ENCODE measurements at places on chromosomes 11 and 22.

DNA sequence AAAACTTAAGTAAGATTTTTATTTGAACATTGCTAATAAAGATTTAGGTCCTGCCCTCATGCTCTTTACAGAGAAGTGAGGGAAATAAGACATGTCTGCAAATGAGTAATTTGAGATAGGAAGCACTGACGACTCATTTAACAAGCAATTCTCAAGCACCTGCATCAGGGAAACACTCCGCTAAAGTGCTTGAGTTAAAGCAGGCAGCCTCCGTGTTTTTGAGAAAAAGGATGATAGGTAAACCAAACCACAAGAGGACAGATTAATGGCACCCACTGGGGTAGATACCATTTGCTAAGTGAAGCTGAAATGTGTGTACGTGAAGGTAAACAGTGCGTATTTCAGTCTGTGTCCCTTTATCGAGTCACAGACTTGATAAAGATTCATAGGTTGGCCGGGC lies 184.6 kb upstream of the CARD18 start:
- DNase-seq, result no peak

- no peak for DNase-seq
Measured at GRCh38 chr11:10909141-10909883, 51.5 kb upstream of the ZBED5 start.

GRCh38 chr11:15236559-15236958 lies 121.8 kb downstream of the INSC start:
- DNase-seq, result no peak

DNA sequence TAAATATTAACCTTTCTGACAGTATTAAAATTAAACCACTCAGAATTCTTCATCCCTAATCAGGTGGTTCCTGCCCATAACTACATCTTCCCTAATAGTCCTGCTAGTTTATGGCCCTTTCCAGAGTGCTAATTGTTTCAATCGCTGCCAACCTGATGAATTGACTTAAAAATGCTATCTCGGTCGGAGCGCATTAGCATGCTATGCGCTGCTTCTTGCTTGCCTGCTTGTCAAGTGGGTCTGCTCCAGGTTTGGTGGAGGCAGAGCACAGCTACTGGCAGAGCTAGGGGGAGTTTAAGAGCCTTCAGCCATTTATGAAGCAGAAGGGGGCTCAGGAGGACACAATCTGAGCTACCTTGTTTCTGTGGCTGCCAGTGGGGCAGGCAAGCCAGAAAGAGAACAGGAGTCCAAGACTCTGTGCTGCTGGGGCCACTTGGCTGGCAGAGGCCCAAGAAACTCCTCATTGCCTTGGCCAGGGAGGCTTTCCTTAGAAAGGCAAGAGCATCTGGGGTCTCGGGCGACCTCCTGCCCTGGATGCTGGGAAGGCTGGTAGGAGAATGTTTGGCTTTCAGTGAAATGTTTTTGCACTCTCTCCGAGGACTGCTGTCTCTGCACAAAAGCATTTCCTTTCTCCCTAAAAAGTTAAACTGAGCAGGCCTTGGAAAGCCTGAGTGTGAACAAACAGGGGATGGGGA lies 62.1 kb upstream of the PHOX2A start:
- no peak for DNase-seq

- DNase-seq, result no peak
Measured at GRCh38 chr11:11757909-11758308, 83.9 kb upstream of the USP47 start.

GRCh38 chr11:46315033-46315738 lies 32.1 kb upstream of the DGKZ start:
- DNase-seq, result peak; percentile 80

- no peak for DNase-seq
Measured at GRCh38 chr11:121035780-121036179, 11.9 kb downstream of the TBCEL start.

- DNase-seq, result peak; percentile 74
Measured at GRCh38 chr22:49930596-49931412, 12.4 kb downstream of the CRELD2 start.

DNA sequence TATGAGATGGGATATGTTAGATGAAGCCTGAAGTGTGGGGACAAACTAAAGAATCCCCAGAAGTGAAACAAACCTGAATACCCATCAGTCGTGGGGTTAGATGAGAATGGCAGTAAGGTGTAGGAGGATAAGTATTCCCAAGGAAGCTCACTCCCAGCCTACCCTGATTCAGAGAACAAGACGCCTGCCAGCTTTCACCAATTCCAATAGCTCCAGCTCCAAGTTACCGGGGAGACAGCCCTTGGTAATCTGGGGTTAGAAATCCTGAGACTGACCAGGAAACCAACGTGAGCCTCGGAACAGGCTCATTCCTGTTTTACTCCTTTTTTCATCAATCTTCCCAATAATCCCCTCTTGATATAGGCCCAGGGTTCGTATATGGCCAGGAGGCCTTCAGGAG lies 46.5 kb downstream of the RPL27A start:
- DNase-seq, result no peak

- no peak for DNase-seq
Measured at GRCh38 chr11:72072348-72072747, 8.0 kb downstream of the NUMA1 start.

GRCh38 chr11:4194889-4195288 lies 100.3 kb downstream of the RRM1 start:
- no peak for DNase-seq

DNA sequence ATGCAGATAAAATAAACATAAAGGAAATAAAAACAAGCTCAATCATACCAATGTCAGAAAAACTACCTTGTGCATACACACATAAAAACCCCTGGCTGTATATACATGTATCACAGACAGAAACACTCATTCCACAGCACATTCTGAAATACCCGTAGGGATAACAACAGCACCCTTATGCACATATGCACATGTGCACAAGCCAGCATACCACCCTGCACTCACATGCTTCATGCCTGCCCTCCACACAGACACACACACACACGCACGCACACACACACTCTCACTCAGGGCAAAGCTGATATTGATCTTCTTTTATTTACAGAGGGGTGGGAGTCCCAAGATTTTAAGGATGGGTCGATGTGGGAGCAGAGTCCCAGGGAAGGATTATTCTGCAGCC lies 92.1 kb downstream of the CSNK2A3 start:
- no peak for DNase-seq

DNA sequence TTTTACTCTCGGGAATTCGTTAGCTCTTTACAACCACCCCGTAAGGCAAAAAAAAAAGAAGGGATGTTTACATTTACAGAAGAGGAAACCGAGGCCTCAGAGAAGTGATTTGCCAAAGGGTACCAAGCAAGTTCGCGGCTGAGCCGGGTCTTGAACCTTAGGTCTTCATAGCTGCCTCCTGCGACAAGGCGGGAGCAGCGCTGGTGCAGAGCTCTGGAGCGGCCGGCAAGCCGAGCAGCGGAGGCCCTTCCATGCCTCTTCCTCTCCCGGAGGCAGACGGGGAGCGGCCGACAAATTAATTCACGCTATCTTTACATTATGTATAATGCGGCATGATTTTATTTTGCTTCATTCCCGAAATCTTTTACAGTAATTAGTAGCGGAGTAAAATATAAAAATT lies 536.3 kb downstream of the INSC start:
- no peak for DNase-seq

DNA sequence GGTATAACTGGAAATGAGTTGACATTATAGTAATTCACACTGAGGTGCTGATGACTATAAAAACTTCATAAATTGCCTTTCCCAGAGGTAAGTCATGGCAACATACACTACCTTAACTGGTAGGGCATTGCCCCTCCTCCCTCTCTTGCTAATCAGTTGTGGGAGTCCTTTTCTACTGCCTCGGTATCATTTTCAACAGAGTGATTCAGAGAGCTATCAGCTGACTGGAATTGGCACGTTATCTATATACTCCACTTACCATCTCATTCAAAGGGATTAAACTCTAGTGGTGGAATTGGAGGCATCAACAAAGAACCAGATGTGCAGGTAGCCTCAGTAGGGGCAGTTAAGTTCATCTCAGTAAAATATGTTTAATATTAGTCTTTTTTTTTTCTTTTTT lies 8.0 kb upstream of the NUP160 start:
- no peak for DNase-seq

- DNase-seq, result no peak
Measured at GRCh38 chr11:78898266-78898775, 323.7 kb upstream of the NARS2 start.

- DNase-seq, result peak; percentile 91
Measured at GRCh38 chr22:37244114-37244921, at the start of gene RAC2. RAC2 (minus strand) TSS chr22:37244269; CDS start chr22:37244148, 121 bp downstream.

DNA sequence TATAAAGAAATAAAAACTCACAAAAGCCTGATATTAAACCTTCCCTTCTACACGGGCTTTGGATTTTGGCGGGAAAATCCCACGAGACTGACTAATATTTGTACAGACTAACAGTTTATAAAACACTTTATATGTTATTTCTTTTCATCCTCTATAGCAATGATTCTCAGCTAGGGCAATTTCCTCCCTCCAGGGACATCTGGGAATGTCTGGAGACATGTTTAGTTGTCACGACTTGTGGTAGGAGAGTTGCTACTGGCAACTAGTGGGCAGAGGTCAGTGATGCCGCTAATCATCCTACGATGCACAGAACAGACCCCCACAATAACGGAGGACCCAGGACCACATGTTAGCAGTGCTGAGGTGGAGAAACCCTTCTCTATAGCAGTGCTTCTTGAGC lies 304.8 kb upstream of the PITPNB start:
- no peak for DNase-seq

GRCh38 chr11:62435846-62436660 lies 17.2 kb downstream of the SCGB1A1 start:
- no peak for DNase-seq

DNA sequence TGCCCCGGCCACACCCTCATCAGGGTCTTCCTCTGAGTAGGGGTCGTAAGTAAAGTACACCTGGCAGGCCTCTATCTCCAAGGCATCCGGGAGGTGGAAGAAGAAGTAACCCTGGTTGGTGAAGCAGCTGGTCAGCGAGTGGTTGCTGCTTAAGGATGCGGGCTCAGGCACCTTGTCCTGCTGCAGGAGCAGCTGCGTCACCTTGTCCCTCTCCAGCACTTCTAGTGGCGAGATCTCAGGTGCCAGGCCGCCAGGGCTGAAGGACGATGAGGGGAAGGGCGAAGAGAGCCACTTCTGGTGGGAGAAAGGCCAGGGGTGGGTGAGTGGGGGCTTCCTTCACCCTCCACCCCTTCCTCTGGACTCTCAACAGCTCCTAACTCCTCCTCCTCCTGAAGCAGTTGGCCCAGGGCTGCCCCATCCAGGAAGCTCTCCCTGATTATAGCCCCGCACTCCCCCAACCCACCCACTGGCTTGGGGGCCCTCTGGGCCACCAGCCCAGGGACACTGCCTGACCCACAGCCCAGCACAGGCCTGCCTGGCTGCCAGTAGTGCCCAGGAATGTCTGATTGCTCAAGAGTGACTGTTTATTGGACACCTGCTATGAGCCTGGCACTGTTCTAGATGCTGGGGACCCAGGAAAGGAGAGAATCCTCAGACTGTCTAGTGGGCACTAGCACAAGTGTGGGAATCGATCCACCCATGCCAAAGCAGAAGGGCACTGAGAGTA lies 19.2 kb upstream of the TMPRSS6 start:
- DNase-seq, result no peak

DNA sequence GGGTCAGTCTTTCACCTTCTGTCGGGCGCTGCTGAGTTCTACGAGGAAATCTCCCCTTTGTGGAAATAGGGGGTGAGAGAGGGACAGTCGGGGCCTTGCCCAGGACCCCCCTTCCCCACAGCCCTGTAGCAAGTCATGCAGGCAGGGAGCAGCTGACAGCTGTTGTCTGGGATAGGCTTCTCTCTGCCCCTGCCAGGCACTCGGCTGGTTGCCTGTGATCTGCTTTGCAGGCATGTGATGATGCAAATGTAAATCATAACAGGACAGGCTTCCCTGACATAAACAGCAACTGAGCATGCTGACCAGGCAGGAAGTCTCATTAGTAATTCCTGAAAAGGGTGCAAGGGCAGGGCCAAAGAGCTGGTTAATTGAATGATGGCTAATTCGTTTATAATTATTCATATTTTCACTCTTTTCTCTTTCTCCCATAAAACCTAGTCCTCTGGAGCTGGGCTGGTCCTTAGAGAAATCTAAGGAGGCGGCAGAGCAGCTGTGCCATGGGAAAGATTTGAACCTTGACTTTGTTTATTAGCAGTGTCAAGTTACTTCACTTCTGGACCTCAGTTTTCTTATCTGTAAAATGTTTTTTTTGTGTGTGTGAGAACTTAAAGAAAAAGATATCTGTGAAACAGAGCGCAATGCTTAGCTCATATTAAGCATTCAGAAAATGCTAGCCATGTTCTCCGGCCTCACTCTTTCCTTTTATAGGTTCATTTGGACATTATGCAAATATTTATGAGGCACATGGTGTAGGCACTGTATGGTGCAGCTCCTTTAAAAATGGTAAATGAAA lies 129.7 kb downstream of the LDLRAD3 start:
- DNase-seq, result no peak

- no peak for DNase-seq
Measured at GRCh38 chr11:79546351-79546750, 105.5 kb upstream of the TENM4 start.

GRCh38 chr22:50090412-50090714 lies 557 bp downstream of the MOV10L1 start:
- DNase-seq, result no peak

DNA sequence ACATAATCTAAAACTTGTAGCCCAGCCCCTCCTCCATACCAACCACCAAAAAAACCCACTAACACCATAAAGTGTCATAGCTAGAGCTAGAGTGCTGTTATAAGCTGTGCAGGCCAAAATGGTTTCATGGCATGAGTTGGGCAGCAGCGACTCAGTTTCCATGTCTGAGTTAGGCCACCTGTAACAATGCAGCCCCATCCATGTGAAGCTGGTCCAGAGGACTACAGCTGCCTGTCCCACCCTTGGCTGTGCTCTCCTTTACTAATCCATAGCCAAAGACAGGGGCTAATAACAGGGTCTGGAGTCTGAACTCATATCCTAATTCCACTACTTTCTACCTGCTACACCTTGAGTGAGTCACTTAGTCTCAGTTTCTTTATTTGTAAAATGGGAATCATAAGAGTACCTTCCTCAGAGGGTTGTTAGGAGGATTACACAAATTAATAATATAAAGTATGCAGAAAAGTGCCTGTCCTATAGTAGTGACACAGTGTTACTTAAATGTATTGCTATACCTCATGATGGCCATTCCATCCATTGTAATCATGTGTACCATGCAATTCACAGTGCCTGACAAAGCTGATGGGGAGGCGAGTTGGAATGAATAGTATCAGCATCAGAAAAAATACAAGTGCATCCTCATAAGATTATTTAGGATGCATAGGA lies 20.6 kb downstream of the KCNQ1OT1 start:
- DNase-seq, result no peak

DNA sequence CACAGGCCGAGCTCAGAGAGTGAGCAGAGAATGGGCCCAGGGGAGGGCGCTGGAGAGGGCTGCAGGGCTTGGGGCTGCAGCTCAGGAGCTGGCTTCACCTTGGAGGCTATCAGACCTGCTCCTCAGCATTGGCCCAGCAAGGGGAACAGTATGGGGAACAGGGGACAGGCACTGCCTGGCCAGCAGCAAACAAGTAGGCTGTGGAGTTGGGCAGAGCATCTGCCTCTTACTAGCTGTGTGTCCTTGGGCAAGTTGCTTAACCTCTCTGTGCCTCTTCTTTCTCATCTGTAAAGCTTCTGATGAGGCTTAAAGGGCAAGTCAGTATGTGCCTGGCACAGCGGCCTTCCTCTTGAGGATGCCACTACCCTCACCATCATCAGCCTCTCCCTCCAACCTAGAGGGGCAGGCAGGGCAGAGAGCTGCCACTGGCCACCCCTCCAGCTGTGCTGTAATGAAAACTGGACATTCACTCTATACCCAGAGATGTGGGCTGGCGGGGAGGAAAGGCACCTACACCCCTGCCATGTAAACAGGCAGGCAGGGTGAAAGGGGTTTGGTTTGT lies 7.5 kb upstream of the CDKN1C start:
- peak; percentile 50 for DNase-seq

GRCh38 chr22:44542561-44543222 lies 44.7 kb upstream of the RTL6 start:
- DNase-seq, result no peak
